ENCODE measurements at places on chromosomes 5 and 9.

GRCh38 chr5:161378701-161379100 is 167.8 kb downstream of the GABRB2 start:
- no peak for DNase-seq

GRCh38 chr5:7659420-7659819 is 191.5 kb downstream of the CFAP90 start:
- DNase-seq: no peak

DNA sequence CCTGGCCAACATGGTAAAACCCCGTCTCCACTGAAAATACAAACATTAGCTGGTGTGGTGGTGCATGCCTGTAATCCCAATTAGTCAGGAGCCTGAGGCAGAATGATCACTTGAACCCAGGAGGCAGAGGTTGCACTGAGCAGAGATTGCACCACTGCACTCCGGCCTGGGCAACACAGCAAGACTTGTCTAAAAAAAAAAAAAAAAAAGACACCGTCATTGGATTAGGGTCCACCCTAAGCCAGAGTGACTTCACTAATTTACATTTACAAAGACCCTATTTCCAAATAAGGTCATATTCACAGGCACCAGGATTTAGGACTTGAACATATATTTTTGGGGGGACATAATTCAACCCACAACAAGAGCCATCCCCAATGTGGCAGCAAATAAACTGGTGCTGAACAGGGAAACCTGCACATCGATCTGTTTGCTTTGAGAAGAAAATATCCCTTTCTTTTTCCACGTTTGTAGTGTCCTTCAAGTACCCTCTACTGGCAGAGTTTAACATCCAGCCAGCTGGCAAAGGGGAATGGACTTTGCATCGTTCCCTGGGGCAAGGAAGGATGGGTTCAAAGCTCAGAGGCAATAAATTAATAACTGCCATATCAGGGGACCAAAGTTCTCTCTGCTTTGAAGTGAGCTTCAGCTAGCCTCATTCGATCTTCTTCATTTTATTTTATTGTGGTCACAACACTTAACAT is 3.7 kb upstream of the DNAJC25 start:
- DNase-seq: no peak

GRCh38 chr5:54745599-54745998 is 228.0 kb downstream of the SNX18 start:
- DNase-seq: no peak

DNA sequence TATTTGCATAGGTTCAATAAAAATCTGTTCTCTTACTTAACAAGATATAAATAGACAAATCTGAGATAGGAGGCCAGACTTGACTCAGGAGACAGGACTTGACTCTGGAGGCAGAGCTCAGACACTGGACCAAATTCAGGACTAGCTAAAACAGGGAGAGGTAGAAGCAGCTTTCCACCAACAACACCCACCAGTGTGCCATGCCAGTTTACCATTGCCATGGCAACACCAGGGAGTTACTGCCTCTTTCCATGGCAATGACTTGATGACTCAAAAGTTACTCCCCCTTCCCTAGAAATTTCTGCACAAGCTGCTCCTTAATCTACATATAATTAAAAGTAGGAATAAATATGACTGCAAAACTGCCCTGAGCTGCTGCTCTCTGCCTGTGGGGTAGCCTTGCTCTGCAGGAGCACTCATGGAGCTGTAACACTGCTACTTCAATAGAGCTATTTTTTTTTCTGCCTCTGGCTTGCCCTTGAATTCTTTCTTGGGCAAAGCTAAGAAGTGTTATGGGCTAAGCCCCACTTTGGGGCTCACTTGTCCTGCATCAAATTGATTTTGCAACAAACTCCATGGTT is 473.0 kb downstream of the PLK2 start:
- no peak for DNase-seq

- DNase-seq: no peak
These were observed 141.6 kb downstream of the SLC25A46 start for GRCh38 chr5:110880413-110880812.

GRCh38 chr5:73365301-73365853 is 83.2 kb downstream of the FOXD1 start:
- no peak for DNase-seq

DNA sequence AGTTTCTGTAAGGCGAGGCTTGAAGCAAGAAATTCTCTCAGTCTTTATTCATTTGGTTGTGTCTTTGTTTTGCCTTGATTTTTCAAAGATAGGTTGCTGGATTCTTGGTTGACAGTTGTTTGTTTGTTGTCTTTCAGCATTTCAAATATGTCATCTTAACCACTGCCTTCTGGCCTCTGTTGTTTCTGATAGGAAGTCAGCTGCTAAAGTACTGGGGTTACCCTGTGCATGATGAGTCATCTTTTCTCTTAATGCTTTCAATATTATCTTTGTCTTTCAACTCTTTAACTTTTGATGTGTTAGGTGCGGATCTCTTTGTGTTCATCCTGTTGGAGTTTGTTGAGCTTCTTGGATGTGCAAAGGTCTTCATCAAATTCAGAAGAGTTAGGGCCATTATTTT is 1571.3 kb downstream of the MAT2B start:
- no peak for DNase-seq

DNA sequence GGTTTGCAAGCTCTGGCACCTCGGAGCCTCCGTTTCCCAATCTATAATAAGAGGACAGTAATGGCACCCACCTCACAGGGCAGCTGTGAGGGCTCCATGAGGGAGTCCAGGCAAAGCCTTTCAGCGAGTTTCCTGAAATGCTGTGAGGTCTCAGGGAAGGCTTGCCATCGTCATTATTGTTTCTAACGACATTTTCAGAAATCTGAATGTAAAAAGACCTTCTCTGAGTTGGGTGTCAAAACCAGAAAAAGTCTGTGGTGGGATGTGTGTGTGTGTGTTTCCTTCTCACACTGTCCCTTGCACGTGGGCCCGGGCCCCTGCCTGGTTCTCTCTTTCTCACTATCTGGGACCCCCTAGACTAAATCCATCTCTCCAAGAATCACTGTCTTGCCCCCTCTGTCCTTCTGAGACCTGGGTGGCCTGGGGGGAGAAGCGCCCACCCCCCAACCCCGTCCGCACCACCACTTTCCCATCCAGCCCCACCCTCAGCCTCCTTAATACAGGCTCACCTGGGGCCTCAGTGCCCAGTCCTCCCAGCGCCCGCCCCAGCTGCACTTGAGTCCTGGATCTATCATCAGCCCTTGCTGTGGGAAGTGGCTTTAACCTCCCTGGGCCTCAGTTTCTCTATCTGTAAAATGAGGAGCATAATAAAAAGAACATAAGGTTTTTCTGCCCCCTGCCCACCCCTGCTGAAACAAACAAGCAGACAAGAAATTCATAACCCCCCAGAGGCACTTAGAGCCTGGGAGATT is 180.3 kb downstream of the C9orf50 start:
- DNase-seq: no peak

- no peak for DNase-seq
These were observed 234.6 kb downstream of the CDK5RAP2 start for GRCh38 chr9:120345379-120345778.

DNA sequence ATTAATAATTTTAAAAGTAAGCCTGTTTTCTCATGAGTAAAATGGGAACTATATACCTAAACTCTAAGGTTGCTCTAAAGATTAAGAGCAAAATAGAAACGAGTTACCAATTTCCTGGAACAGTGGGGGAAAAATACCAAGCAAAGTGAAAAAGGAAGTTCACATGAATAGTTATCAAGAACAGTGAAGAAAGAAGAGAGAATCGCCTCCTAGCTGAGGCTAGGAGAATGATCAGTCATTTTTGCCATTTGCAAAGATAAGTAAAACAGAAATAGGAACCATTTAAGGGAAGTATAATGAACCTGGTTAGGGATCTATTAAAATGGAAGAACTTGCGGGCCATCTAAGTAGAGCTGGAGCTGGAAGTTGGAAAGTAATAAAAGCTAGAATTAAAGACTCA is 50.7 kb downstream of the P4HA2 start:
- no peak for DNase-seq

GRCh38 chr9:114218264-114219120 is 63.2 kb downstream of the COL27A1 start:
- DNase-seq: no peak

GRCh38 chr5:41510176-41510831 is at the start of gene PLCXD3:
TSS of gene PLCXD3 (minus strand) at chr5:41510601. CDS start at chr5:41510526, 75 bp downstream.
- peak; percentile 75 for DNase-seq

DNA sequence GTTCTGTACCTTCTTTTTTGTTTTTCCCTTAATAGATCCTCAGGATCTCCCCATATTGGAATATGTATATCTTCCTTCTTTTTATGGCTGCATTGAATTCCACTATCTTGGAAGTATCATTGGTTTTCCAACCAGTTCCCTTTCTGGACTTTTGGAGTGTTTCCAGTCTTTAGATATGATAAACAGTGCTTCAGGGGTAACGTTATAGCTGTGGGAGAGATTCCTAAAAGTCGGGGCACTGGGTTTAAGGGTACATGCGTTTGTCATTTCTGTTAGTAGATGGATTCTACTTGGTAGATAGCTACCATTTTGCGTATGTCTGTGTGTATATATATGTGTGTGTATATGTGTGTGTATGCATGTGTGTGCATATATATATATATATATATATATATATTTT is 42.0 kb downstream of the EXOSC2 start:
- DNase-seq: no peak

DNA sequence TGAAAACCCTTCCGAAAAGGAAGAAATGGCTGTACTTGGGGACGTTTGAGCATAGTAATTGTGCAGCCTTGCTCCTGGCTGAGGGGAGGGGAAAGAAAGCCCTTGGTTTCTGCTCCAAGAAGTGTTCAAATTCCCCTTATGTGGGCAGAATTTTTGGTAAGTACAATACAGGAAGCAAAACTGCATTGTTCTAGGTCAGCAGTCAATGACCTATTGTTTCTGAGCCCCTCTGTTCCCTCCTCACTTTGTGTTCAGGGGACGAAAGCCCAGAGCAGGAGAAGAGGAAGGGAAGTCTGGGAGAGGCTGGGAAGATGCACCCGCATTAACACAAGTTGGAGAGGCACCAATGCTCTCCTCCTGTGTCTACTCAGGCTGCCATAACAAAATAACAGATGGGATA is 11.9 kb downstream of the BASP1 start:
- DNase-seq: no peak

DNA sequence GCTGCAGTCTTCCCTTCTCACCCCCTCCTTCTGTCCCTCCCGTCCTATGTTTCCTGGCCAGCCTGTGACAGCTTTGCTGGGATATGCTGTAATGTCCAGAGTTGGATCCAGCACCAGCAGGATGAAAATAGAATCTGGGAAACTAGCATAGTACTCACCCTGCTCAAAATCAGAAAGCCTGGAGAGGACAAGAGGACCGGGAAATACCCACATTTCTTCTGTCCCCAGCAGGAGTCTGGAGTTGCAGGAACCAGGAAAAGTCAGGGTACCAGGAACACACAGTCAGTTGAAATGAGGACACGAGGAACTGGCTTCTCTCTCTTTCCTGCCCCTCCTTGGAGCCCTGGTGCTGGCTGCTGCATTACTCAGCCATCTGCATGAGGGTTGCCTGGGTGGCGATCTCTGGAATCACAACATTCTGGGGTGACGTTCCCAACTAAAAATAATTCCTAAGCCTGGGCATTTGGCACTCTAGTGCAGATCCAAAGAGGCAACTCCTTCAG is 59.6 kb upstream of the NFIL3 start:
- no peak for DNase-seq

DNA sequence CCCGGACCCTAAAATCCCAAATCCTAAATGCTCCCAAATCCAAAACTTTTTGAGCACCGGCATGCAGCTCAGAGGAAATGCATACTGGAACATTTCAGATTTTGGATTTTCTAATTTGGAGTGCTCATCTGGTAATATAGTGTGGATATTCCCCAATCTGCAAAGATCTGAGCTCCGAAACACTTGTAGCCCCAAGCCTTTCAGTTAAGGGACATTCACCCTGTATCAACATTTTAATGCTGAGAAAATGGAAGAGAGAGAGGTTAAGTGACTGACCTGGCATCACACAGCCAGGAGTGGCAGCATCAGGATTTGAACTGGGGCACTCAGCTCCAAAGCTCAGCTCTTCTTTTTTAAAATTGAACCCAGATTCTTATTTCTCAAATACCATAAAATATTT is 30.7 kb downstream of the QRFP start:
- no peak for DNase-seq

DNA sequence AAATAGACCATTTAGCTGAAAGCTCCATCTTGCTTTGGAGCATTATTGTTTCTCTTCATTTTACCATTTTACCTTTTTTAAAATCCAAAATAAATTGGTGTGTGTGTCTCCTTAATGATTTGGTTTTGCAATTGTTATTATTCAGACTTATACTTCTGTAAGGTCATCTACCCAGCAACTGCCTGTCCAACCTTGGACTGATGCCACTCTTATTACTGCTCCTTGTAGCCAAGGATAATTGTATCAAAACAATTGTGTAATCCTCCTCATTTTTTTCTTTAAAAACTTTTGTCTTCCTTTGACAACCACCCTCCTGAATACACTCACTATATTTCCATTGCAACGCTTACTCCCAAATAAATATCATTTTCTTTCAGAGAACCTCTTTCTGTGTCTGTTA is 30.3 kb upstream of the HMGCR start:
- no peak for DNase-seq

DNA sequence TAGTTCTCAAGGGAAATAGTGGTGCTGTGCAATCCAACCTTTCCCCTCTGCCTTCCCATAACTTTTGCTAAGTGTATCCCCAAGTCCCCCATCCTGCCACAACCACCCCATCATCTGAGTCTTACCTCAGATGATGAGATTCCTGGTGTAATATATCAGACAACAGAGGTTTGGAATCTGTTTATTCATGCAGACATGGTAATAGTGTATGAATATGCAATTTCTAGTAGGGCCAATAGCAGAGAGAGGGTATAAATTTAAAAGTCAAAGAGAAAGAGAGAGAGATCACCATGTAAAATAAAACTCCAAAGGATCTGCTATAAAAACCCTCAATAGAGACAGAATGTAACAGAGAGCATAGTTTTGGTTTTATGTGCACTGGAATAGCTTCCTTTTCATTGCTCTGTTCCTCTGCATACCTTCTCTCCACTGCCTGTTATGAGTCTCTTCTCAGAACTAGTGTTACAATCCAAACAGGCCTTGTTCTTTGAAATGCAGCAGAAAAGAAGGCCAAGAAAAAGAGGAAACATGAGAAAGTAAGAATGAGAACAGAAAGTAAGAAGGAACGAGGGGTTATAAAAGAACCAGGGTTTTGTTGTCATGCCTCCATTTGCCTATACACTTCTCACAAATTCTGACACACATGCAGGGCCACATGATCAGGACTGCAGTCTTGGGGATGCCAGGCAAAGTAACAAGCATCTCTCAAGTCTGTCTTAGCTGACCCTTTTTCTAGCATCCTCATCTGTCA is 278.0 kb downstream of the CETN3 start:
- DNase-seq: no peak

DNA sequence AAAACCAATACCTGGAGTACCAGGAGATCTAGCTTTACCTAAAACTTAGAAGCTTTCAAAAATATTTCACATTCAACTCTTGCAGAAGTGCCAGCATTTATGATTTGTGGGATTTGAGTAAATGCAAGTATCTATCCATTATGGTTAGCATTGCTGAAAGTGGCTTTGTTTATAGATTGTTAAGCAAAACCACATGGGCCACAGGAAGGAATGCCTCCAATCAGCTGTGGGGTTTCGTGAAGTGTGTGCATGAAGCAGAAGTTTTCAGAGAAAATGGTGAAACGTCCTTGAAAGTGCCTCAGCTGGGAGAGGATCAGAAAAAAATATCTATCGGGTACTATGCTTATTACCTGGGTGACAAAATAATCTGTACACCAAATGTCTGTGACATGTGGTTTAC is 4.2 kb downstream of the LECT2 start:
- no peak for DNase-seq
